ENCODE measurements at places on chromosomes 4 and X. TPM values are rescaled to one million over a fixed set of nuclear protein-coding genes. Genes with fewer than 3 reads are reported as not detected.

DNA sequence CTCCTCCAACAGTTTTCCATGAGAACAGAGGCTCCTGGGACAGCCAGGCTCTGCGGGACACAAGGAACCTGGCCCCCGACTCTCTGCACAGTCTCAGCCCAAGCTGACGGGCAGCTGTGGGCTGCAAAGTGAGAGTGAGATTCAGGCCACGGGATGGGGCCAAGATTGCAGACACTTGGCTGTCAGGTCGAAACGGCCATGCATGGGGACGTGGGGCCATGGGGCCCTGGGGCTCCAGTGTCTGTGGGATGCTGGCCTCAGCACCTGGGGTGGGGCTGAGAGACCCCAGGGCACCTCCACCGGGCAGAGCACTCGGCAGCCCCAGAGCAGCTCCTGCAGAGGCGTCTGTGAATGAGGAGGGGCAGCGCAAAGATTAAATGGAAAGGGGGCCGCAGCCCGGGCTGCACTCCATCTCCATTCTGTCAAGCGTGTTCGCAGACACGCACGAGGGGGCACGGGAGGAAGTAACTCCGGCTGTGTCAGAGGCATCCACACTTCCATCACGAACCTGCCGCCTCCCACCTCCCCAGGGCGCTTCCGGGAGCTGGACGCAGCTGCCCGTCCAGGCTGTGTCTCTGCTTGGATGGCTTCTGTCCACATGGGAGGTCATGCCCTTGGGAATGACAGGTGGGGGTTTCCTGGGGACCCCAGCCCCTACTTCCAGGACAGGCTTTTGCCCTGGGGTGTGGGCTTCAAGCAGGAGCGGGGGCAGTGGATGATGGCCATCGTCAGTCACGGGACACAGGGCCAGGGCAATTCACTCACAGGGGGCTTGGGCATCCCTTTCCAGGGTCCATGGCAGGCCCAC lies 82.8 kb upstream of the NKX1-1 start:
- no peak for DNase-seq

GRCh38 chr4:15668566-15669435 lies 12.8 kb upstream of the FAM200B start:
- no peak for DNase-seq

DNA sequence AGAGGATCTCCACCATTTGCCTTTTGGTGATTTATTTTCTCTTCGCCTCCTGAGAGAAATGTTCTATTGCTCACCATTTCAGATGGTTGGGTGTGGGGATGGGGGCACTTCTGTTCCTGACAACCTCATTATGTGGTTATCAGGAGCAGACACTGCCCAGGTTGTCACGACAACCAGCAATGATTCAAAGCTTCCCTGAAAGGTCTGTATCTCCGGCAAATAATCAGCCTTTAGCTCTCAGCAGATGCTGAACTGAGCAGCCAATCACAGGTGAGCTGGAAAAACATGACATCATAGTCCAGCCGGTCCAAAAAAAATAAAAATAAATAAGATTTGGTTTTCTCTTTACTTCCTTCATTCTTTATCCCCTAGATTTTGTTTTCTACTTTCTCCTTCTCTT lies 5.5 kb upstream of the PAK3 start:
- no peak for DNase-seq

DNA sequence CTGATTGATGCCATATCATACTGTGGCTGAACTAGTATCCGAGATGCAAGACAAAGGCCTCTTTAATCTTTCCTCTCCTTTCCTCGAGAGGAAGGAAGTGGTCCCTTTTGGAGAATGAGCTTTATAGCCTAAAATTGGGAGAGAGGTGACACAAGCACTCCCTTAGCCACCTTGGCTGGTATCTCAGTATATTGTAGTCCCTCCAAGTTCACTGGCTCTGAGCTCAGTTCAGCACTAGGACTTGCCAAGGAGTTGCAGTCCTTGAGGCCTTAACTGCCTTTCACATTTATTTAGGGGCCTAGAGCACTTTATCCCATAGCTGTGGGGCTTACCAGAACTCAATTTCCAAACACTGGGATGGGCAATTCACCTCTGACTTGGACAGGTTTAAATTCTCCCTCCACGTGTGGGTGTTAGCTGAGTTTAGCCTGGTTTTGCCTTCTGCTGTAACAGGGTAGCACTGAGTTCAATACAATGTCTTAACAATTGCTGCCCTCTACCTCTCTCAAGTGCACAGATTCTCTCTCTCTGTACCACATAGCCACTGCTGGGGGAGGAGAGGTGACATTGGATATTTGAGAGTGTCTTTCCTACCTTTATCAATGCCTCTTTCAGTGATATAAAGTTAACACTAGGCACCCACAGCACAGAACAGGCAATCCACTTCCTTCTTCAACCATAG lies 216.4 kb downstream of the TECRL start:
- no peak for DNase-seq

DNA sequence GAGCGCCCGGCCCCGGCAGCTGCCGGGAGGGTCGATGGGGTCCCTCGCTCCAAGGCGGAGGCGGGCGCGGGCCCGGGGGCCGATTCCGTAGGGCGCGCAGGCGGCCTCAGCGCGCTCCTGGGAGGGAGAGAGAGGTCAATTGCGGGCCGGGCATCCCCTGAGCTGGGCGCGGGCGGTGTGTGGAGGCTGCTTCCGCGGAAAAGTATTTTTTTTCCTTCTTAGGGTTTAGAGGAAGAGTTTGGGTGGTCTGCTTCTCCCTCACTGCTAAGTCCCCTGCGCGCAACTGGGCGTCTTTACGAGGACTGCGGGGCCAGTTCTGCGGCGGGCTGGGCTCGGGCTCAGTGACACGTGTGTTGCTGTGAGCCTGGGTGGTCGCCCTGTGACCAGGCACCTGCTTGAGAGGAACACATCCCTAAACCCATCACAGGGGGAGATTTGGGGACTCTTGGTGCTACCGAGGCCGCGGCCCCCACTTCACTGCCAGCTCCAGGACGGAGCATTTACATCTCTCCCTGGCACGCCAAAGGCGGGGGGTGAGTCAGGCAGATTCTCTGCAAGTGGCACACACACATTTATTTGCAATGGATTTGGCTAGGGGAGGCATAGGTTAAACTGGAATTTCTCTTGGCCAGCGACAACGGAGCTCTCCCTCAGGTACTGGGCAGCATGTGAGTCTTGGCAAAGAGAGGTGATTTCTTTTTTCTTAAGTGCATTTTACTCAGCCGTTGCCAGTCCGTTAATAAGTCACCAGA lies 151.2 kb upstream of the SLC4A4 start:
- DNase-seq = no peak

Gene SPANXC
- total RNA-seq = not detected

Gene TMEM150C
- total RNA-seq = 0.26 TPM

Gene ZFP42
- not detected for total RNA-seq

DNA sequence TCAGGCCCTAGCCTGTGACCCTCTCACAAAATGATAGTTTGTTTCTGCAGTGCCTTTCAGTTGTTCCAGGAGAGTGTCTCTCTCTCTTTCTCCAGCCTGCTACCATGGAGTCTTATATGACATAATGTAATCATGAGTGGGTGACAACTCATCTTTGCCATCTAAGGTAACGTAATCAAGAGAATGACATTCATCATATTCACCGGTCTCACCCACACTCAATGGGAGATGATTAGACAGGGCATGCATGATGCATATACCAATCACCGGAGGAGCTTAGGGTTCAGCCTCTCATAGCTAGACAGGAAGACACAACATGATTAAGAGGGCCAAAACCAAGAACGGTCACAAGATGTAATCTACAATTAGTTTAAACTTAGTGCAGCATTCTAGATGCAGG lies 97.1 kb upstream of the FAM9B start:
- DNase-seq = no peak

Gene ZNF280C
- total RNA-seq = 34.2 TPM

DNA sequence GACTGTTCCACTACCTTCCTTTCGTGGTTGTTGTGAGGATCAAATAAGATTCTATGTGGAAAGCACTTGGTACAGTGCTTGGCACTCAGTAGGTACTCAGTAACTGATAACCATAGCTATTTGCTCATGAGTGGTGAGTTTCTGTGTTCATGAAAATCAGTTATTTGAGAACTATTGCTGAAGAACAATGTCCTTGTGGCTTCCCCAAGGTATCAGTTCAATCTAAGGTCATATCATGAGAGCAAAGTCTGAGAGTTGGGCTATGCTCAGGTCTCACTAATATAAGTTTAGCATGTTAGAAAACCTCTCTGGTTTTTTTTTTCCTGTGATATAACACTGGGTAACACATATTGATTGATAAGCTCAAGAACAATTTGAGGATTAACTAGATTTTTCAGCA lies 147.8 kb downstream of the GRIA3 start:
- no peak for DNase-seq

Gene MND1
- 33.6 TPM for total RNA-seq

GRCh38 chrX:50996930-50997329 lies 86.4 kb downstream of the BMP15 start:
- no peak for DNase-seq

DNA sequence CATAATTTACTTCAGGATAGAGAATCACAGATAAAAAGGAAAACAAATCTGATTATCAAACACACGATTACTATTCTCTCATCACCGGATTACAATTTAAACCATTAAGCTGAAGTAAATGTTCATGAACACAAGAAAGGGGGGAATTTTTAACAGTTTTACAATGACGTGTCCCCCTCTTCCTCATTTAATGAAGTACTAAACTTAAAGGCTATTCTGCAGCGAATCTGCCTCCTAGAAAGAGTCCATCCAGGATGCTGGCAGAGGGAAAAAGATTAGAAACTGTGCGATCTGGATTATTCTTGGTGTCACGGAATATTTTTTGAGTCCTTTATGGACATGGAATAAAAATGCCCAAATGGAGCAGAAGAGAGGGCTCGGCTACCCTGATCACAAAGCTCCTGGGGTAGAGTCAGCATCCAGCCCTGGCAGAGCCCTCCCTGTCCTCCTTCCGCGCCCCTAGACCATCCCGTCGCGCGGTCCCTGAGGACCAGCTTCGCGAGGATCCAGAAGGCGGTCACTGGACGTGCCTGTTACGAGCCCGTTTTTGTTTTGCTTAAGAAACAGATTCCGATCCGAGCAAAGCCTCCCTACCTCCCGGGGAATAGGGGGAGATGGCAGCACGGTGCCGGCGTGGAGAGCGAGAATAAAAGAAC lies 1.2 kb downstream of the ELF2 start:
- DNase-seq = no peak

DNA sequence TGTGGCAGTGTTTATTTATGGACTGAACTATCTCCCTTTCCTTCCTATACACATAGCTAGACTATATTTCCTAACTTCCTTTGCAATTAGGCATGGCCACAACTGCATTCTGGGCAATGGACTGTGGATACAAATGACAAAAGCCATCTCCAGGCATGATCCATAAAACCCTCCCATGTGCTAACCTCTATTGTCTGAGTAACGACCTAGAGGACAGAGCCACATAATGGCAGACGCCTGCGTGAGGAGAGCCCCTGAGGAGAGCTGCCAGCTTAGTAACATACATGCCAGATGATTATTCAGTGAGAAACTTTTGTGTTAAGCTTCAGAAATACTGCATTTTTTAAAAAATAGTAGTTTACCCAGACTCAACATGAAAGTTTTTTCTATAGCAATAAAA lies 142.9 kb downstream of the ADGRA3 start:
- DNase-seq = no peak

GRCh38 chrX:1392376-1393068 lies 609 bp upstream of the SLC25A6 start:
- DNase-seq = peak; percentile 74

Gene SPANXN4
- 34.8 TPM for total RNA-seq

GRCh38 chr4:1351854-1352566 lies 5.0 kb downstream of the UVSSA start:
- peak; percentile 70 for DNase-seq

DNA sequence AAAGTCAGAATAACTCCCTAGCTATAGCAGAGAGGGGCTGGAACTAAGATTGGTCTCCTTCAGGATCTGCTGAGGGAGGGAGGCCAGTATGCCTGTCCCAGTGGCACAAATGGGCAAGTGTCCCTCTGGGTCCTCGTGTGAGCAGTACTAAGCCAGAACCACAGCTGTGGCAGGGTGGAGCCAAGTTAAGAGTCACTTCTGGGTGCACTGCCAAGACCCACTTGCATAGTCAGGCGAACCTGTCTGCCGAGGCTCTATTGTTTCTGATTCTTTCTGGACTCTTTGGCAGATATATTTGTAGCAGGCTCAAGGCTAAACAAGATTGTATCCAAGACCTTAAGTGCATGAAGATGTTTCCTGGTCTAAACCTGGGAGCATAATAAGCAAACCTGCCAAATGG lies 1123.7 kb upstream of the POU3F4 start:
- no peak for DNase-seq

GRCh38 chrX:133881007-133881406 lies 104.4 kb downstream of the GPC3 start:
- no peak for DNase-seq

Gene PFKFB1
- total RNA-seq = 0.35 TPM

- DNase-seq = no peak
Measured at GRCh38 chr4:130131536-130131935, 1035.6 kb downstream of the C4orf33 start.

DNA sequence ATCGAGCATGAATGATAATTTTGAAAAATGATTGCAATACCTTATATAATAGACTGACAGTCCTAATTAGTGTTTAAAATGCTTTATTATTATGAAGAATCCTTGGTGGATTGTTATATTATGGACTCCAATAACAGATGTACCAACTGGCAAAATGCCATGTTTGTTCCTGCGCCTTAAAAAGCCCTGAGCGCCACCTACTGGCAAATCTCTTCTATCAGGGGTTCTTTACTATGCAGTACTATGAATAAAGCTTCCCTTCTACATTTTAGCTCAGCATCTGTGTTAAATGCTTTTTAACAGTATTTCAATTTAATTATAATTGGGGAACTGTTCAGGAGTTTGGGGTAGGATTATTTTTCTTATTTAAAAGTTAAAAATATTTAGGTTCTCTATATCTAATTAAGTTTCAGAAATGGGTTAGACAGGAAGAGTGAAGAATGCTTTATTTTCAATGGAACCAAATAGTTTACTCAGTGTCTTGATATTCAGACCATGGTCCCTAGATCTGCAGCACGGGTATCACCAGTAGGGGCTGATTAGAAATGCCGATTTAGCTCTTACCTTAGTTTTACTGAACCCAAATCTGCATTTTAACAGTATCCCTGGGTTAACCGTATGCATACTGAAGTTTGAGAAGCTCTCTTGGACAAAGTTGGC lies 20.0 kb downstream of the CFAP97 start:
- DNase-seq = peak; percentile 79

Gene APEX2
- 17.4 TPM for total RNA-seq

- no peak for DNase-seq
Measured at GRCh38 chr4:89316931-89317366, 9.3 kb upstream of the GPRIN3 start.

Gene KCNIP4
- not detected for total RNA-seq

- no peak for DNase-seq
Measured at GRCh38 chrX:149129767-149130166, 375.3 kb downstream of the IDS start.
